Effector memory CD8-positive, alpha-beta T cell (primary cell): ENCODE measurements at places on chromosomes 11 and 22.

- no peak for DNase-seq
Measured at GRCh38 chr11:81098471-81098870, 1635.2 kb downstream of the FAM181B start.

DNA sequence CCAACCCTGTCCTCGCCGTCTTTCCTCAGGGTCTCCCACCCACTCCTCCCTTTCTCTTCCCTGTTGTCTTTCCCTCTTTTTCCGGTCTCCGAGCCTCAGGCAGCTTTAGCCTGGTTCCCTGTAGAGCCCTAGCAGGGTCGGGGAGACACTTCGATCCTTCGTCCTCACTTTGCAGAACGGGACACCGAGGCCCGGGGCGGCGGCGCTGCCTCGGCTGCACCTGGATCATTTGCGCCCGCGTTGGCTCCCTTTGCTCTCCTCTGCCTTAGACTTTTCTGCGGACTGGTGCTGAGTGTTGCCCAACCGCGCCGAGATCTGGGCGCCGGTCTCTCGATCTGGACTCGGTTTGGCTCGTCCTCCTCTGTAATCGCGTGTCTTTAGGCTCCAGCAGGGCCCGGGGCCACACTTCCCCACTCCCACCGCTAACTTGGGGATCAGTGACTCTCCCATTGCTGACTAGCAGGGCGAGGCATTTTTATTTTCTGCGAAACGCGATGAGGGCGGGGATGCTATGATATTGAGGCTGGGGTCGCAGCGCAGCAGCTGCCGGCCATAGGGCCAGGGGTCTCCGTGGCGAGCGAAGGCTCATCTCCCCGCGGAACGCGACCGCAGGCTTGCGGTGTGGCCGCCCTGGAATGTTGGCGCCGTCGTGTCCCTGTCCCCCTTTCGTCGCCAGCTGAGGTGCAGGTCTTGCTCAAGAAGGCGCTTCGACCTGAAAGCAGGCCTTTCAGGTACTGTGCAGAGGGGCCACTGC lies 1.6 kb upstream of the E2F8 start:
- no peak for DNase-seq

GRCh38 chr11:119854521-119854920 lies 125.5 kb upstream of the NECTIN1 start:
- no peak for DNase-seq

DNA sequence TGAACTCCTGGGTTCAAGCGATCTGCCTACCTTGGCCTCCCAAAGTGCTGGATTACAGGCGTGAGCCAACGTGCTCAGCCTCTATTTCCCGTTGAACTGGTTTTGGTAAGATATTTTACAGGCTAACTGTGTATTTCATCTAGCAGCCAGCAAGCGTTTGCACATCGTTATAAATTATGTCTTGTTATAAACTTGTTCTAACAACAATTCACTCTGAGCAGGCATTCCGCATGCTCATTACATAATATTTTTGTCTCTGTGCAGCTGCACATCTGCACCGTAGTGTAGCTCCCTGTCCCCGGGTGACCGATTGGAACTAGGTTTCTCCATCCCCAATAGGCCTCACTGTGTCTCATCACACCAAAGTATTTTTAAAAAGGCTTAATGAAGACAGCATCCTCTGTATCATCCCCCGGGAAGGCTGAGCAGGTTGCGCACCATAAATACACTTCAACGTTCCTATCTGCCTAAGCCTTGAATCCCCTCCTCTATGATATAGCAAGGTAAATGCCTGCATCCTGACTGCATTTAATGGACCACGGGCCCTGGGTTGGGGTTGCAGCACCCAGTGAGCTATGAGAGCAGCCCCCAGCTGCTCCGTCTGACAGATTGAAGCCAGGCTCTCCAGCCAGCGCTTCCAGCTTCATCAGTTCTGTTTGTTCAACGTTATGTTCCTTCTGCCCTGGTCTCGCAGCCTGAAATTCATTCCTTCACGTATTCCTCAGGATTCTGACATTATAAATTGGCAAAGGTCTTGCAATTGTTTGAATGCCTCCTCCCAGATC lies 47.7 kb downstream of the TST start:
- DNase-seq, result no peak

- no peak for DNase-seq
Measured at GRCh38 chr11:130192845-130193267, 33.3 kb downstream of the ST14 start.

DNA sequence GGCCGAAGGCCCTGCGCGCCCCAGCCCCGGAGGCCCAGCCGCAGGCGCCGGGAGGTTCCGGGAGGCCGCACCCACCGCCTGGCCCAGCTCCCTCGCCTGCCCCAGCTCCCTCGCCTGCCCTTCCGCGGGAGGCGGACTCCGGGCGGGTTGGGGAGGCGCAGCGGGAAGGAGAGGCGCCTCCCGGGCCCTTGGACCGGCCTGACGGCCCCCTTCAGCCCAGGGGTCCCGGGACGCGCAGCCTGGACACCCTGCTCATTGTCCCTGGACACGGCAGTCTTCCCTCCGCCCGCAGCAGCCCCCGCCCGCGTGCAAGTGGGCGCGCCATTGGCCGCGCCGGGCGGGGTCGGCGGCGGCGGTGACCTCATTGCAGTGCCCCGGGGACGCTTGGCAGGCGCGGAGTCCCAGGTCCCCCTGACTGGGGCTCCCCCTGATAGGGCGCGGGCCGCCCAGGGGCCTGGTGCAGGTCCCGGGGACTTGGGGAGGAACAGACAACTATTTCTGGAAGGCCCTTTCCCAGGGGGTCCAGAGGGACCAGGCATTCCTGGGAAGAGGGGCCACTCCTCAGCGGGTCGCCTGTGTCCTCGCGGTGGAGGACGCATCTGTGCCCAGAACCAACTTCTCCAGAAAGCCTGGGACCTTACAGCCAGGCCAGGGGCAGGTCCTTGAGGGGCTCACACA lies 501 bp downstream of the CD151 start:
- peak; percentile 38 for DNase-seq

GRCh38 chr11:76185931-76186401 lies 20.3 kb downstream of the WNT11 start:
- no peak for DNase-seq

GRCh38 chr11:9228091-9228490 lies 37.1 kb downstream of the DENND5A start:
- DNase-seq, result no peak

- DNase-seq, result no peak
Measured at GRCh38 chr11:131468565-131468964, 98.2 kb downstream of the NTM start.

- no peak for DNase-seq
Measured at GRCh38 chr11:122202951-122203456, 87.0 kb upstream of the BLID start.

- no peak for DNase-seq
Measured at GRCh38 chr11:6321961-6322362, 1.7 kb upstream of the CAVIN3 start.

DNA sequence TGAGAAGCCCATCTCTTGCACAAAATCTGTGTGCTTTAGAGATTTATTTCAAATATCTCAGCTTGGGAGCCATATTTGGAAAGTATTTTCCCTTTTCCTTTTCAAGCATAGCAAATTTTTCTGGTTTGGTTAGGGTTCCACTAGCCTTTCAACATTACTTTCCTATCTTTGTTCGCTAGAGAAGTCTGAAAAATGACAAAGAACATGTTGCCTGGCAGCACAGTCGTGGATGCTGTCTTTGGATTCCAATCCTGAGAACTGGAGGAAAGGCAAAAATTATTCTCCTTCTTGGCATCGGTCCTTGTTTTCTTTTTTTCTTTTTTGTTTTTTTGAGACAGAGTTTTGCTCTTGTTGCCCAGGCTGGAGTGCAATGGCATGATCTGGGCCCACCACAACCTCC lies 6.9 kb upstream of the MTCH2 start:
- DNase-seq, result no peak

GRCh38 chr22:31550871-31551370 lies 54.6 kb downstream of the SFI1 start:
- no peak for DNase-seq

DNA sequence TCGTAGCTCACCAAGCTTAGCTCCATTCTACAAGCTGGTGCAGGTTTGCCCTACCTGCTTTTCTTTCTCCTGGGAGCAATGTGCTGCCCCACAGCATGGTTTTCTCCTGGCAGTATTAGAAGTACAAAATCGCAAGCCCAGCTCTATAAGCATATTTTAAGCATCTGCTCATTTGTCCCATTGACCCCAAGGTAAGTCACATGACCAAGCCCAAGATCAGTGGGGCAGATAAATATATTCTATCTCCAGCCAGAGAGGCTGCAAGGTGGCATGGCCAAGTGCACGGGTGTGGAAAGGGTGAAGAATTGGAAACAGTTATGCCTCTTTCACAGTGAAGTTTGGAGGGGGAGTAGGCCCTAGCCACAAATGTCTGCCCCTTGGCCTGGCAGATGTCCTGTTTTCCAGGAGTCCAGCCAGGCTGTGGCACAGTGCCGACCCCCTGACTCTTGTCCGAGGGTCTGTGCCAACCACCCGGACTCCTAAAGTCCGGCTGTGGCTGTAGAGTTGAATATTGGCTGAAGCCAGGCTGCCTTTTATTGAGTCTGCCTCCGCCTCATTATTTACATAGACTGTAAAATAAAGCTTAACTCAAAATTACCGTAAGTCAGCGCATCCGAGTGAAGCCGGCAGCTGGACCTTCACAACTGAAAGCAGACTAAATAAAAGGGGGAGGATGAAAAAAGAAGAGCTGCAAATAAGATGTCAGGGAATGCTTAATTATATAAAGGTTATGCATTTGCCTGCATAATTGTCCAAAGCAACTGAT lies 165.7 kb downstream of the COMMD9 start:
- no peak for DNase-seq

- no peak for DNase-seq
Measured at GRCh38 chr11:80502511-80502910, 1061.7 kb upstream of the TENM4 start.

GRCh38 chr11:117214404-117215110 lies 15.4 kb downstream of the TAGLN start:
- no peak for DNase-seq

- DNase-seq, result no peak
Measured at GRCh38 chr11:95703049-95703448, 86.5 kb downstream of the FAM76B start.

GRCh38 chr11:114075891-114076441 lies 16.5 kb downstream of the ZBTB16 start:
- DNase-seq, result peak; percentile 33

DNA sequence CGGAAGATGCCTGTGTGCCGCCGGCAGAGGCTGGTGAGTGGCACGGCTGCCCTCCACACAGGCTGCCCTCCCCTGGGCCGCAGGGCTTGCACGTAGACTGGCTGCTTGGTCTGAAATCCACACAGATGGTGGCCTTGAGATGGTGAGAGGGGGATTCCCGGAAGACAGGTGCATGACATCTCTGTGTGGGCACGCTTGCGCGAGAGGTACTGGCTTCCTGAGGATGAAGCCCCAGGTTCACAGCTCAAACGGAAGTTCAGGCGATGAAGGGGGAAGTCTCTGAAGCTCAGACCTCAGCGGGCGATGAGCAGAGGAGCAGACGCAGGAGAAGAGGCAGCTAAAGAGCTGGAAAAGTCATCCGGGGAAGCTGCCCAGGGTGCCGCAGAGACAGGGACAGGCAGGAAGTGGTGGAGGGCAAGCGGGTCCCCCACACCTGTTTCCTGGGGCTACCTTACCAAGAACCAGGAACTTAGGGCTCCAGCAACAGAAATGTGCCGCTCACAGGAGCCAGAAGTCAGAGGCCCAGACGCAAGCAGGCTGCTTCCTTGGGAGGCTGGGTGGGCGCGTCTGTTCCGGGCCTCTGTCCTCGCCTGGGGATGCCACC lies 7.2 kb downstream of the CRELD2 start:
- peak; percentile 68 for DNase-seq

DNA sequence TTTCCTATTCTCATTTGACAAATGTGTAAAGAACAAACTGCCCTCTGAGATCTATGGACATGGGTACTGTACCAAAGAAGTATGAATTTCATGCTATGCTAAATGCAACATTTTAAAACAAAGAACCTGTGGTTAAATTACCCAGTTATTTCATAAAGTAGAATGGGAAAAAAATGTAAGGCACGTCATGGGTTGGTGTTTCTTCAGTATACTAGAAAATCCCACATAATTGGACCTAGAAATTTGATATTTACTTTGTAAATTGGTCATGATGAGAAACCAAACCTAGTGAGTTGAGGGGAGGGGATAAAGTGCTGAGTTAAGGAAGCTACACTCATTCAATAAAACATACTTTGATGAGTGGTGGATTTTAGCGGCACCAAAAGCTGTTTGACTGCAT lies 104.1 kb downstream of the ALX4 start:
- DNase-seq, result no peak

DNA sequence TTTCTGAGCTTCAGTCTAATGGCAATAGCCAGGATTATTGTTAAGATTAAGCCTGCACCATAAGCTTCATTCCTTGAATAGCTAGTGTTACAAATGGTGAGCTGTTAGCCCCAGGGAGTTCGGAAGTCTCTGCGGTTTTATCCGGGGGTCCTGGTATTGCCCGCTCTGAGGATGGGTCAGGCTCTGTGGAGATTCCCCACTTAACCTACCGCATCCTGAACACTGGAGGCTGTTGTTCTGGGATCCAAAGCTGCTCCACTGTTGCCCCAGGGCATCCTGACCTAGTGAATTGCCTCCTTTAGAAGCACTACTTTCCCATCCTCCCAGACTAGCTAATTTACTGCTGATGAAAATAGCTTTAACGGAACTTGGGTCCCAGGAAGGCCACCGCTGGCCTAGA lies 14.5 kb upstream of the PEX26 start:
- DNase-seq, result no peak

DNA sequence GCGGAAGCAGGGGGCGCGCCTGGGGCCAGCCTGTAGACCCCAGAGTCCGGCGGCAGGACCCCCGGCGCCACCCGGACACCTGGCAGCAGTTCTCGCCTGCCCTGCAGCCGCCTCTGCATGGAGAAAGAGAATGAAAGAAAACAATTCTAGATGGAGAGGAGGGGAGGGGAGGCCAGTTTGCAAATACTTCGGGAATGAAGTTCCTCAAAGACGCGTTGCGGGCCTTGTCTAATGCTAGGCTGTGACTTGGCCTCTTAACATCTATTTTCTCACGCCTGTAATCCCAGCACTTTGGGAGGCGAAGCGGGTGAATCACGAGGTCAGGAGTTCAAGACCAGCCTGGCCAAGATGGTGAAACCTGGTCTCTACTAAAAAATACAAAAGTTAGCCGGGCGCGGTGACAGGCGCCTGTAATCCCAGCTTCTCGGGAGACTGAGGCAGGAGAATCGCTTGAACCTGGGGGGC lies 2.1 kb upstream of the BARX2 start:
- DNase-seq, result no peak
